ENCODE measurements at places on chromosomes 5 and 9.

DNA sequence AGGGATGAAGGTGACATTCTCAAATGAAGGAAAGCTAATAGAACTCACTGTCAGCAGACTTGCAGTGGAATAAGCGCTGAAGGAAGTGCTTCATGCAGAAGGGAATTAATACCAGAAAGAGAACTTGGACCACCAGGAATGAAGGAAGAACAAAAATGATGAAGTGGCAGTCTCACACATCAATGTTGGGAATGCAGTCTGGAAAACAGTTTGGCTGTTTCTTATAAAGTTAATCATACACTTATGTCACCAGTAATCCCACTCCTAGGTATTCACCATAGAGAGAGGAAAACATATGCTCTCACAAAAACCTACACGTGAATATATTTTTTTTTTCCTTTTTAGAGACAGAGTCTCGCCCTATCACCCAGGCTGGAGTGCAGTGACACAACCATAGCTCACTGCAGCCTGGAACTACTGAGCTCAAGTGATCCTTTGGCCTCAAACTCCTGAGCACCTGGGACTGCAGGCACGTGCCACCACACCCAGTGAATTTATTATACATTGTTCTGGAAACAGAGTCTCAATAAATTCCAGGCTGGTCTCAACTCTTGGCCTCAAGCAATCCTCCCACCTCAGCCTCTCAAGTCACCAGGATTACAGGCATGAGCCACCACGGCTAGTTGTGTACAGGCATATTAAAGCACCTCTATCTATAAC, 81.2 kb downstream of the ROR2 start:
- no peak for DNase-seq

DNA sequence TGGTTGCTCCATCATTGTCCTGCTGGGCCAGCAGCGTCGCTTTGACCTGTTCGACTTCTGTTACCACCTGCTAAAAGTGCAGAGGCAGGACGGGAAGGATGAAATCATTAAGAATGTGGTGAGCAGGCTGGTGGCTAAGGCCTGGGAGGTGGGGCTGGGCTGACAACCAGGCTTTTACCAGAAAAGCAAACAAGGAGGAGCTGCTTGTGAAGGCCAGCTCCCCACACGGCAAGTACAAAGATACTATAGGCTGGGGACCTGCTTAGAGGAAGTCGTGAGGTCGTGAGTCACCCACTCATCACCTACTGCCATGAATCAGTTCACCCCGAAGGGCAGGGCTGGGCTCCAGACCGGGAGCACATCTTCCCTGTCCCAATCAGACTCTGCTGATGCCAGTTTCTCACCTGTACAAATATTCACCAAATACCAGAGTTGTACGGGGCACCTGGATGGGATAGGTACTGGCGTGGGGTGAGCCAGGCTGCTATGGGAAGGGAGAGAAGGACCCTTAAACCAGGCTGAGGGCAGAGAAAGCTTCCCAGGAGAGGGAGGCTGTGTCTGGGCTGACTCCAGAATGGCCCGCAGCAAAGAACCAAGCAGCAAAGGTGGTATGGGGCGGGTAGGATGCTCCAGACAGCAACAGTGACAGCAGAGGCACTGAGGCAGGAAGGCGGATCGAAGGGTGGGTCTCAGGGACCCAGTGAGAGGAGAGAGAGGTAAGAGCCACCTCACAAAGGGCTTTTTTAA, 69.3 kb upstream of the NIPAL4 start:
- DNase-seq, result no peak

DNA sequence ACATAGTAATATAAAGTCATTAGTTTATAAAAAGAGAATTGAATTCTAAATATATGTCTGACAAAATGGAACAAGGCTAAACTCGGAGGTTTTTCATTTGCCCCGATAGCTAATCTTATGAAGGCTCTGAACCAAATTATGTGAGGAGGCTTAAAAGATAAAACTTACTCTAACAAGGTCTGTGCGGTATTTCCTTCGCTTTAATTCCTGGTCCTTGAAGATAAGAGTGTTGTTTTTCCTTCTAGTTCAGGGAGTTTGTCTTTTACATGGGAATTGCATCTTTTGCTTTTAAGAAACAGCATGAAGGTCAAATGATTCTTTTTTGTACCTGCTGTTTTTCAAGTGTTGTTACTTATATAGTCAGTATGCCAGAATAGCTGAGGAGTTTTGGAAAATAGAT, 68.2 kb downstream of the UBE2QL1 start:
- no peak for DNase-seq

DNA sequence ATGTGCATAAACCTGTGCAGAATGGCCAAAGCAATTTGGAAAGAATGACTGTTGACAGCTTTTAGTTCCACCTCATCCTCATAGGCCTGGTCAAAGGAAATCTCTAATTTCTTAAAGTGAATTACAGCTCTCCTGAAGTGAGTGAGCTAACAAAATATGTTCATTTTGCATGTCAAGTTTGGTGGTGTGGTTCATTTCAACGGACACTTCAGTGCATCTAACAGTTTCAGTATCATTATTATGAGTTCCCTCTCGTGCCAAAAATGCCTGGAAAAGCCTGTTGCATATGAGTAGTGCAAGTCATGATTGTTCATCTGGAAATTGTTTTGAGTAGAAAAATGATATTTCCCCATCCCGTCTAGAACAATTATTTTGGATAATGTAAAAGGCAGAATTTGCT, 53.2 kb upstream of the HMHB1 start:
- DNase-seq, result no peak

- no peak for DNase-seq
Observed at GRCh38 chr5:139752506-139753473, 42.8 kb upstream of the PSD2 start.

DNA sequence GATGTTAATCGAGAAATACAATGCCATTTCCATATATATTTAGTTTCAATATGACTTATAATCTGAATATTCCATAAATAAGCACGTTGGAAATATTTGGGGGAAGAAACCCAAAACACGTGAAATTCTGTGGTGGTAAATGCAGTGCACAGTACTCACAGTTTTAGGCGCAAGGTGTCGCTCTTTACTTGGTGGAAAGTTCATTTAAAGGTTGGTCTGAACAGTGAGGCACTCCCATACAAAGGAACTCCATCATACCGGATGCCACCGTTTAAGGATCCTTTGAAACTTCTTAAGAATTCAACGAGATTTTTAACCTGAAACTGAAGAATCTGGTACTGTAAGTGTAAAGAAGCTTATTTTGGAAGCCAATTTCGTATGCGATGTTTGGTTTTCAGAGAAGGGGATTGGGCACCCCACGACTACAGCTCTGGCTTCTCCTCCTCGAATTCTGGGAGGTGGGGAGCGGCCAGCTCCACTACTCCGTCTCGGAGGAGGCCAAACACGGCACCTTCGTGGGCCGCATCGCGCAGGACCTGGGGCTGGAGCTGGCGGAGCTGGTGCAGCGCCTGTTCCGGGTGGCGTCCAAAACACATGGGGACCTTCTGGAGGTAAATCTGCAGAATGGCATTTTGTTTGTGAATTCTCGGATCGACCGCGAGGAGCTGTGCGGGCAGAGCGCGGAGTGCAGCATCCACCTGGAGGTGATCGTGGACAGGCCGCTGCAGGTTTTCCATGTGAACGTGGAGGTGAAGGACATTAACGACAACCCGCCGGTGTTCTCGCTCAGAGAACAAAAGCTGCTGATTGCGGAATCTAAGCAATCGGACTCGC, at the start of gene PCDHA11:
Gene PCDHA11, plus strand, starts transcription at position 237 of the 834 bp plus-strand sequence. Its CDS starts 147 bp downstream, at position 384.
- no peak for DNase-seq

DNA sequence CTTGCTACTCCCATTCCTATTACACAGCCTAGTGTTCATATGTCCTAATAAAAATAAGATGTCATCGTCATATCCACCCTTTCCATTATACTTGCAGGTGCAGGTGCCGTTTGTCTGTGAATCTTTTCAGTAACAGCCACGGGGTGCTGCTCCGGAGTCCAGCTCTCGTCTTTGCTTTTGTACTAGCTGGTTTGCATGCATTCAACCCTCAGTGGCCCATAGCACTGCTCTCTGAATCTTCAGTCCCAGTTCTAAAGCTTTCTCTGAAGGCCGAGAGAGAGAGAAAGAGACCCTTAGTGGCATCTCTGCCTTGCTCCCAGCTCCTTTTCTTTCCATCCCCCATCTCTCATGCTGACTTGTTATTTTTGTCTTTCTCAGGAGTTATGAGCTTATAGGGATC, 468.5 kb downstream of the TMEM232 start:
- no peak for DNase-seq

DNA sequence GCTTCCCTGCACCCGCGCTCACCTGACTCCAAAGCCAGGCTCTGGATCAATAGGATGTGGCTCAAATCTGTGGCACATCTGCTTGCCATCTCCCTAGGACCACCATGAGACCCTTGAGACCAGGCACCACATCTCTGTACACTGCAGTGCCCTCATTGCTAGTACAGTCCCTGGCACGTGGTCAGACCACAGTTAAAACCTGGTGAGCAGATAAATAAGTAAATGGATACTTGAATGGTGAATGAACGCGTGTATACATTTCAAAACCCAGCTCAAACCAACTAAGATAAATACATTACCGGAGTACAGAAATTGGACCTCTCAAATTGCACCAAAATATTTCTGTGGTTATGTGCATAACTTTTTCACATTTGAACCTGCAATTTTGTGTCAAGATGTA, 221.2 kb upstream of the IRX4 start:
- no peak for DNase-seq

DNA sequence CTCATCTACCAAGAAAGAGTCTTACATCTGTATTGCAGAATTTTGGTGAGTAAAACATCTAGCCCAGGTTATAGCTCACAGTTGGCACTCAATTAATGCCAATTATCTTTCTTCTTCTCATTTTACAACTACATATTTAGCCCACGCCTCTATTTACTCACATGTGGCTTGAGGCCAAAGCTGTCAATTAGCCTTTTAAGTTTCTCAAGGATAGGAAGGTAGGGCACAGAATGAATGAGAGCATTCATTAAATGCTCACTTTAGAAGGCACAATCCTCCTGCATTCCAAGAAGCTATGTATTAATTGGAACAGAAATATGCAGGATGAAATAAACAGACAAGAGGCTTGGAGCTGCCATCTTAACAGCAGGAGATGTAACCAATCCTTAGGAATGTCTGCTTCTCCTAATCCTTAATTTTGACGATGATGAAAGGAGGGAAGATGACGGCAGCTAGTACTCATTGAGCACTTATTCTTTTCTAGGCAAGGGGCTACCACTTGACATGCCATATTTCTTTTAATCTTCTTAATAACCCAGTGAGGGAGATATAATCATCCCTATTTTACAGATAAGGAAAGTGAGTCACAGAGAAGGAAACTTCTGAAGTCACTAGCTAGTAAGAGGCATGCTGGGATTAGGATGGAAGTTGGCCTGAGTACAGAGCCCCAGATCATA, 30.8 kb upstream of the PANK3 start:
- no peak for DNase-seq

- no peak for DNase-seq
Observed at GRCh38 chr5:54959673-54960418, 25.5 kb downstream of the ESM1 start.

- no peak for DNase-seq
Observed at GRCh38 chr5:95884511-95884910, 62.0 kb upstream of the GLRX start.

DNA sequence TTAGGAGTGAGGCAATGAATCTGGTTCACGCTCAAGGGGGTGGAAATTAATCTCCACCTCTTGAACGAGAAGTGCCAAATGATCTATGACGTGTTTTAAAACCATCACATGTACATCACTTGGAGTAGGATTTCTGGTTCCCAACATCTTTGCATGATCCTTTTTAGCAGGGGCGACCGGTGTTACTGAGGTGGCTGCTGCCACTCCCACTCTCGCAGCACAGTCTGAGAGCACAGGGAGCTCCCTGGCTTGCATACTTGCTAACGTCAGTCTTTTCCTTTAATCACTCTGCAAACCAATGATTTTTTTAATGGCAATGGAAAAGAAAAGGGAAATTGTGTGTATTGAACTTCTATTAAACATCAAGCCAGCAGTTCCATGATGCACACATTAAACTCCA, 624.4 kb downstream of the IRX1 start:
- DNase-seq, result no peak

- DNase-seq, result peak; percentile 69
Observed at GRCh38 chr9:128420651-128421481, at the start of gene CERCAM. Gene CERCAM (plus strand): TSS chr9:128420857. CDS start chr9:128420878, 21 bp downstream.

DNA sequence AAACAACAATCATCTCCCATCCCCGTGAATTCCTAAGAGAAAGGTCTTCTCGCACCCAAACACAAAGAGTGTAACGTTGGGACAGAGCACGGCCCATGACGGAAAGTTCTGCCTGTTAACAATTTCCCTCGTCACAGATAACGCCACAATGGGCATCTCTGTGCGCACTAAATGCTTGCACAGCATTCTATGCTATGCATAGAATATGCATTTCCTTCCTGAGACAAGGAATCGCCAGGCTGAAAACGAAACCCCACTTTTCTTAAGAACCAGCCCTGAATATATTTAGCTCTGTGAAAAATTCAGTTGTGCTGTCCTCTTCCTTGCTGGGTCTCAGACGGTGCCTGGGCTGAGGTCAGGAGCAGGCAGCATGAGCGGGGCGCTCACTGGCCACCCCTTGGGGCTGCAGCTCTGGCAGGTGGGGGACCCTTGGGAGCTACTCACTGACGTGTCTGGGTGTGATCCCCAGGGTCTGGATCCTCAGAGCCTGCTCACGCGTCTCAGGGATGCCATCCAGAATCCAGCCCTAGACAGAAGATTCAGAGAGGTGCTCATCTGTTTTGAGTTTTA, 49.8 kb downstream of the AK8 start:
- DNase-seq, result no peak
